ENCODE measurements at places on chromosomes 6 and 20.

- no peak for DNase-seq
These were observed 192.7 kb upstream of the SLC35B3 start for GRCh38 chr6:8628063-8628462.

DNA sequence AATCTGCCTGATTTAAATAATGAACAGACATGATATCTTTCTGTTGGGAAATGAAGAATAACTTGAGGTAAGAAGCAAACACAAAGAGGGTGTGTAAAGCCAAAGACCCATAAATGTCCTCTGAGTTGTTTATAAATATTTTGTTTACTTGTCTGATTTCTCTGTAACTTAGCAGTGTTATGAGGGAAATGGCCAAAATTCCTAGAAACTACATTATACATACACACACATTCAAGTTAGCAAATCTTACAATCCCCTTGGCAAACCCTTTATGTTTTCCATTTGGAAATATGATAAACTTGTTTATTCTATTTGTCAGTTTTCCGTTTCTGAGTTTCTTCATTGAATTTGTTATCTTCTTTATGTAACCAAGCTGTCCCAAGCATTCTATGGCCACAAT lies 81.4 kb upstream of the TCF21 start:
- DNase-seq, result no peak

- DNase-seq, result no peak
These were observed 51.8 kb upstream of the DTNBP1 start for GRCh38 chr6:15714658-15715057.

- no peak for DNase-seq
These were observed 108.4 kb downstream of the SLX4IP start for GRCh38 chr20:10543480-10543879.

- no peak for DNase-seq
These were observed 34.1 kb downstream of the HFE start for GRCh38 chr6:26121141-26122004.

DNA sequence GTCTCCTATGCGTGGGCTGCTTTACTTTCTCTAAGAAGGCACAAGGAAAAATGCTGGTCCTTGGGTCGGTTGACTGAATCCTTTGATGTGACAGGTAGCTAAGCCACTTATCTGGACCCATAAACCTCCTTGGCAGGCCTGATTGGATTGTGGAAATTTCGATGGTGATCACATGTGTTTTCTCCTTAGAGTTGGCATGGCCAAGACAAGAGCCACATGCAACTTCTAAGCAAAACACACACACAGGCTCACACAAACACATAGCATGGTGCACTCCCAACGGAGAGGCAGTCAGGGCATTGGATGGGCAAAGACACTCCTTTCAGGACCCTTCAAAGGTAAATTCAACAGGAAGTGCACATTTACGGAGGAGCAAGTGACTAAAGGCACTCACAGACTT lies 95.2 kb downstream of the PSMG4 start:
- DNase-seq, result no peak

DNA sequence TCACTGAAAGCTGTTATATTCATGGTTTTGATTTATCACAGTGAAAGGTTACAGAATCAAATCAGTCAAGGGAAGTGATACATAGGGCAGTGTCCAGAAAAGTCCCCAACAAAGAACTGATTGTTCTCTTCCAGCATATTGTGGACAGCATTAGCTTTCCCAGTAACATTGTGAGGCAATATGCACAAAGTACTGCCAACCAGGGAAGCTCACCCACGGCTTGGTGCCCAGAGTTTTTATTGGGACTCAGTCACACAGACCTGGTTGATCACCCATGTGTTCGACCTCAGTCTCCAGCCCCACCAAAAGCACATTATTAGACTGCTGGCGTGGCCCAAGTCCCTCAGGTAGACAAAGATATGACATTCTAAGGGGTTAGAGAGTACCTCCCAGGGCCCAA lies 76.0 kb downstream of the LCA5 start:
- no peak for DNase-seq

GRCh38 chr6:147297663-147298316 lies 93.6 kb downstream of the STXBP5 start:
- no peak for DNase-seq

DNA sequence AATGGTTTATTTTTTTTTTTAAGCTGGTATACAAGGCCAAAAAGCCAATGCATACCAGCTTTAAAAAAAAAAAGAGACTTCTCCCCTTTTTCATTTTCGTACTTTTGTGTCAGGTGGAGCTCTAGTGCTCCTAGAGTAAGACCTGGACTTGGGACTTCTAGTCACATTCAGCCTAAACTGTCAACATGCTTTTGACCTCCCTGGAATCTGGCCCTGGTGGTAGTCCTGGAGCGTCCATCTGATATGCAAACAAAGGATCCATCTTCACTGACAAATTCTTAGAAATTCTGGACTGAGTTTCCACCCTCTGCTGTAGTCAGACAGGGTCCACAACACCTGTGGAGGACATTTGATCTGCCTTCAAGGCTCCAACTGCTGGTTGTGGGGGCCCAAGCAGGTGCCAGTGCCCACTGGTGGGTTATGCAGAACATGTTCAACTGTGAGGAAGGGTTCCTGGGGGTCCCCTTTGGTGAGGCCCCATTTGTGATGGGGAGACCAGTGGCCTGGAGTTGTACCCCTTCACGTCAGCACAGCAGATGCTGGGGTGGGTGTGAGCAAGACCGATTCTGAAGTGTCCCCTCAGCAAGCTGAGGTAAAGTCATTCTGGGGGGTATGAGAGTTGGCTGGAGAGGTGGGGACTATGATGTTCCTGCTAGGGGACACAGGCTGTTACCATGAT lies 12.6 kb upstream of the PCMTD2 start:
- DNase-seq, result no peak

DNA sequence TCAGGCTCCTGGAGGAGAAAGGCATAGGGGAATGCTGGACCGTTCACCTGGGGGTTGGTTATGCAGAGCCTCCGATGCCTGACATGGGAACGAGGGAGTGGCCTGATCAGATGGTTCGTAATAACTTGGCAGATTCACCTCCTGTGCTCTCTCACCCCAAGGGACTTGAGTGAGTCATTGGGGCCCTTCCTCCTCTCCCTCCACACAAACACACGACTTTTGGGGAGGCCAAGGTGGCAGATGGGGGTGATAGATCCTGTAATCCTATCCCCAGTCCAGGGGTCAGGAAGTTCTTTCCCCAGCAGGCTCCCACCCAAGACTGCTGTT lies 45.6 kb upstream of the ARFGEF2 start:
- peak; percentile 29 for DNase-seq

GRCh38 chr6:165308926-165309731 lies at the start of gene C6orf118:
C6orf118 (minus strand) TSS chr6:165309605; CDS start chr6:165309586, 19 bp downstream.
- peak; percentile 66 for DNase-seq

- no peak for DNase-seq
These were observed 30.9 kb downstream of the SRC start for GRCh38 chr20:37376791-37377190.

GRCh38 chr6:30890646-30891449 lies 6.5 kb downstream of the DDR1 start:
- no peak for DNase-seq

DNA sequence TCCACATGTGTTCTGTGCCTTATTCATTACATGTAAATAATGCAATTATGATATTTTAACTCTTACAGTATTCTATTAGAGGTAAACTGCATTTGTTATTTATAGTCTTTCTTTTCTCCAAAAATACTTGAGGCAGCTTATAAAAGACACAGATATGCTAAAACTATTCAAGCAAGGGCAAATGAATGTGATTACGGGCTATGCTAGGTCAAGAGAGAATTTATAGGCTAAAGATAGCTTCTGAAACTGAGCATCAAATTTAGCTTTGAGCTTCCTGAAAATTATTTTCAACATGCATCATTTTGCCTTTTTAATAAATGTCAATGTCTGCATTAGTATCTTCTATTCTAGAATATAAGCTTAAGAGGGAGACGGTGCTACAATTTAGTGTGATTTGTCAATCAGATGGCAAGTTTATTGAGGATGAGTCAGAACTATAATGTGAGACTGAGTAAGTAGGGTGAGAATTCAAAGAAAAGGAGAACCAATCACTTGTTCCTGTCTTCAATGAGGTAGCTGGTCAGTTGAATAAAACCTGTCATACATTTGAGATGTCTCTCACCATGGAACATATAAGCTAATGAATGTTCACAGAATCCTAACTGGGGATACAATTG lies 669.4 kb upstream of the CITED2 start:
- peak; percentile 49 for DNase-seq

DNA sequence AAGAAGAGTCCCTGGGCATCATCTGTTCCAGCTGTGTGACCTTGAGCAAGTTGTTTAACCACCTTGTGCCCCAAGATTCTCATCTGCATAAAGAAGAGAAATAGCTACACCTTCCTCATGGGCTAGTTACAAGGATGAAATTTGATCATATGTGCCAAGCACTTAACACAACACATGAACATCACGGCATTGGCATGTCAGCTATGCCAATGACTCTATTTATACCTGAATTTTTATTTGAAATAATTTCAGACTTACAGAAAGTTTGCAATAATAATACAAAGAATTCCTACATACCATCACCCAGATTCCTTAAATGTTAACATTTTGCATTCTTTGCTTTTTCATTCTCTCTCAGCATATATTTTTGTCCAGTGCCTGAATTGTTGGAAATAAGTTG lies 21.0 kb upstream of the TCF15 start:
- peak; percentile 46 for DNase-seq

- DNase-seq, result no peak
These were observed 12.8 kb downstream of the MAS1L start for GRCh38 chr6:29474996-29475395.

DNA sequence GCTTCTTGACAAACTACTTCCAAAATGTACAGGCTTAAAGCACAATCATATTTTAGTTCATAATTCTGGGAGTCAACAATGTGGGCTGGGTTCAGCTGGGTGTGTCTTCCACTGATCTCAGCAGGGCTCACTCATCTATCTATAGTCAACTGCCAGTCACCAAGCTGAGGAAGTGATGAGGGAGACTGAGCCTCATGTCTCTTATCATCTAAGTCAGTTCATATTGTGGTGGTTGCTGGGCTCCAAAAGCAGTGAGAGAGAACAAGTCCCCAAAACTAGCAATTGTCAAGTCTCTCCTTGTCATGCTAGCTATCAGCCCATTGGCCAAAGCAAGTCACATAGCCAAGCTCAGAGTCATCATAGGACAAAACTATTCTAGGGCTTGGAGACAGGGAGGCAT lies 465.9 kb upstream of the ARID1B start:
- no peak for DNase-seq

- DNase-seq, result no peak
These were observed 127.5 kb upstream of the SMLR1 start for GRCh38 chr6:130699742-130700141.

Measured in fibroblast of skin of scalp (primary cell).